ENCODE measurements at places on chromosomes 13 and 19.

DNA sequence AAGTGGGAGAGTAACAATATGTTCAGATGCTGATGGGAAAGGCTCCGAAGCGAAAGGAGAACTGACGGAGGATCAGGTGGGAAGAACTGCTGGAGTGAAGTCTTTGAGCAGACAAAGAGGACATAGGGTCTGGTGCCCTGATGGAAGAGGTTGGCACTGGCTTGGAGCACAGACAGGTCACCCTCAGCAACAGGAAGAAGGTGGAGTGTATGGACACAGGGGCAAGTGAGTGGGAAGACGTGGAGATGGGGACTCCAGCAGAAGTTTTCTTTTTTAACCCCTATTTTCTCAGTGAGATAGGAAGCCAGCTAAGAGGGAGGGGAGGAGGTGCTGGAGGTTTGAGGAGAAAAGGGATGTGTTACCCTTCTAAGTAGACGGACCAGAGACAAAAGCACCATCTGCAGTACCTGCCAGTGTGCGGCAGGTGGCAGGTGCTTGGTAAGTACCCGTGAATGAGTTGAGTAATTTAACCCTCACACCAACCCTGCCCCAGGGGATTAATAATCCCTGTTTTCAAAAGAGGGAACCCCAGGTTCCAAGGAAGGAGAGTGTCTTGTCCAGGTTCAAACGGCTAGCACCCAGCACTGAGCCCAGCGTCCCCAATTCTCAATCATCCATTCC lies 11.2 kb downstream of the HAS1 start:
- DNase-seq, result no peak

- no peak for DNase-seq
Observed at GRCh38 chr13:48253849-48254248, 20.8 kb downstream of the ITM2B start.

GRCh38 chr13:48902368-48902767 lies 73.3 kb upstream of the FNDC3A start:
- no peak for DNase-seq

- DNase-seq, result no peak
Observed at GRCh38 chr19:35315883-35316282, 13.1 kb upstream of the CD22 start.

DNA sequence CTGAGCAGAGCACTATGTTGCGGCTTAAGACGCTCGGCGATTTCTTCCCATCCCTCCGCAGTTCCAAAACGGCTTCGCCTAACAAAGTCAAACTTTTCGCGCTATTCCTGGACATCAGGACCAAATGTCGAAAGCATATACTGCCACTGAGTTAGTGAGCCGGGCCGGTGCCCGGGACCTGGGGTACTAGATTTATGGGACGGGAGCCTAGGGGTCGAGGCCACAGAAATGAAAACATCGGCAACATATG lies 699 bp downstream of the RCBTB2 start:
- no peak for DNase-seq

DNA sequence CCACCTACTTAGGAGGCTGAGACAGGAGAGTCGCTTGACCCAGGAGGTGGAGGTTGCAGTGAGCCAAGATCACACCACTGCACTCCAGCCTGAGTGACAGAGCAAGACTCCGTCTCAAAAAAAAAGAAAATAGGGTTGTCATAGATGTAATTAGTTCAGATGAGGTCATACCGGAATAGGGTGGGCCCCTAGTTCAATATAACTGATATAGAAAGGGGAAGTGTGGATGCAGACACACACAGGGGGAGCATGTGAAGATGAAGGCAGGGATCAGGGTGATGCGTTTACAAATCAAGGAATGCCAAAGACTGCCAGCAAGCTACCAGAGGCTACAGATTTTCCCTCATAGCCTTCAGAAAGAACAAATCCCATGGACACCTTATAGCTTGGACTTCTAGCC lies 24.3 kb upstream of the EEF1AKMT1 start:
- no peak for DNase-seq

- DNase-seq, result no peak
Observed at GRCh38 chr19:51333836-51334460, 8.0 kb downstream of the VSIG10L start.

GRCh38 chr13:25171517-25172302 lies at the start of gene AMER2:
AMER2 (minus strand) TSS chr13:25172288; CDS start chr13:25171619, 669 bp downstream.
- no peak for DNase-seq

- no peak for DNase-seq
Observed at GRCh38 chr13:78228940-78229339, 310.3 kb upstream of the EDNRB start.

- DNase-seq, result no peak
Observed at GRCh38 chr13:99797691-99798090, 173.9 kb downstream of the ZIC5 start.

- DNase-seq, result no peak
Observed at GRCh38 chr19:40774916-40775631, at the start of gene MIA. MIA (plus strand) TSS chr19:40775521; CDS start chr19:40775543, 22 bp downstream.

GRCh38 chr13:73721571-73721970 lies 412.6 kb downstream of the KLF12 start:
- no peak for DNase-seq

DNA sequence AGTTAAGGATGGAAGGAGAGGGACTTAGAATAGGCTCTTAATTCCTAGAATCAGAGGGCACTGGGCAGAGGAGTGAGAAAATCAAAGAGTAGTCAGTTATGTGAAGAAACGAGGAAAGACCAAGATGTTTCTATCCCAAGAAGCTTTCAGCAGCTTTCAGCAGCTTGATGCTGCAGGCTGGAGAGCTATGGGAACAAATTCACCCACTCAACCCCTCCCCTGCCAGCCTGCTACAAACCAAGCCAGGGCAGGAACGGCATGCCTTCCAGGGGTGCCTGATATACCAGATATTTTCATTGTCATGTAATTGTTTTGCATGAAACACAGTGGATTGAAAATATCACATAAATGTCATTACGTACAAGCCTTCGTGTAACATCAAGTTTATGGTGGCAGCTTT lies 262.2 kb downstream of the FGF14 start:
- no peak for DNase-seq

- no peak for DNase-seq
Observed at GRCh38 chr13:105774739-105775460, 760.6 kb downstream of the EFNB2 start.

DNA sequence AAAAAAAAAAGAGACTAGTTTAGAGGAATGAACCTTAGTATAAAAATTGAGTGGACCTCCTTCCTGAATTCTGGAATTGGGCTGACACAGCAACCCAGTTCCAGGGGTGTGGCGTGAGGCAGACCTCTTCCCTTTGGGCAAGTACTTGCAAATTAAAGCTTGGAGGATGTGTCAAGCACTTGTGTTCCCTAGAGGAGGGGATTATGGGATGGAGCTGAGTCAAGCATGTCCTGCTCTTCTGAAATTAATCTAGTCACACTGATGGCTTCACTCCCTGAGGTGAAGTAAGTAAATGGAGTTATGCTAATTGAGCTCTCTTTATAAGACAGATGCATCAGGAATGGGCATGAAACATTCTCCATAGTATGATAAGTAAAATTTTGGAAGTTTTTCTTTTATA lies 107.7 kb upstream of the HTR2A start:
- no peak for DNase-seq

Measured in activated T-cell treated with anti-CD3 and anti-CD28 coated beads for 1 hour (primary cell).